ENCODE measurements at places on chromosomes 5 and 9.

DNA sequence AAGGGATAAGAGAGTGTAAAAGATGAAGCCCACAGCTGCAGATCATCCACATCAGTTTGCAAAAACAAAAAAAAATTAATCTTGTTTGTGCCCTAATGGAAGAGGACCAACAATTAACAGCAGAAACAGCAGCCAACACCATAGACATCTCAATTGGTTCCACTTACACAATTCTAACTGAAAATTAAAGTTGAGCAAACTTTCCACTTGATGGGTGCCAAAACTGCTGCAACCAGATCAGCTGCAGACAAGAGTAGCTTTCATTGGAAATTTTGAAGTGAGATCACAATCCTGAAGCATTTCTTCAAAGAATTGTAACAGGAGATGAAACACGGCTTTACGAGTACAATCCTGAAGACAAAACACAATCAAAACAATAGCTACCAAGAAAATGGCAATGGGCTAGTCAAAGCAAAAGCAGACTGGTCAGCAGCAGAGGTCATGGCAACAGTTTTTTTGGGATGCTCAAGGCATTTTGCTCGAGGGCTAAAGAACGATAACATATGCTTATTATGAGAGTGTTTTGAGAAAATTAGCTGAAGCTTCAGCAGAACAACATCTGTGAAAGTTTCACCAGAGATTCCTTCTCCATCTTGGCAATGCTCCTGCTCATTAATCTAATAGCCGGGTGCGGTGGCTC lies 4.1 kb upstream of the RBM27 start:
- no peak for DNase-seq

GRCh38 chr5:143481697-143482531 lies 78.4 kb upstream of the NR3C1 start:
- no peak for DNase-seq

DNA sequence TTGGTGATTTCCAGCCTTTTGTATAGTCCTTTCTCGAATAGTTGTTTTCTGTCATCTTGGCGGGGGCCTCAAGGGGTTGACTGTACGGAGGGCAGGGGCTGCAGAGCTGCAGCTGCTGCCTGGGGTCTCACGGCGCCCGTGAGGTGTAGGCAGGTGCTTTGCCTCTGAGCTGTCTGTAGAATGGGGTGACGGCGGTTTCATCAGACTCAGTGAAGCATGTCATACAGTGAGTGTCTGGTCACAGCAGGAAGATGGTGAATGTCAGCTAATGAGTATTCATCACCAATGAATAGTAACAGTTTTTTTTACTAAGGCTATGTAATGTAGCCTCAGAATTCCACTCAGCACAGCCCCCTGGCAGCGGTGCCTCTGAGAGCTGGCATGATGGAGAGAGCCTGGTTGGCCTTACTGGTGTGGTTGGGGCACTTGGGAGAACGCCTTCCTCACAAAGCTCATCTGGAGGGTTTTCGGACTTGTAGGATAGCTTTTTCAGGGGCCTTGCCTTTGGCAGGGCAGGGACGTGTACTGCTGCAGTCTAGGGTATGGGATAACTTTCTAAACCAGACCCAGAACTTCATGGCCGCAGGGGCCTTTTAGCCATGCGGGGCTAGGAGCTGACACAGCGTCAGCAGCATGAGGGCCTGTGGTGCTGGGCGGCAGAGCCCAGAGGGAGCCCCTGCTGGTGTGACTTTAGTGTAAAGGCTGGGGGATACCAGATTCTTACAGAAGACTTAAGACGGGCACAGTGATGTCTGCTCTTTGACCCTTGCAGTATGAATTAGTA lies 15.0 kb downstream of the TENT4A start:
- no peak for DNase-seq

DNA sequence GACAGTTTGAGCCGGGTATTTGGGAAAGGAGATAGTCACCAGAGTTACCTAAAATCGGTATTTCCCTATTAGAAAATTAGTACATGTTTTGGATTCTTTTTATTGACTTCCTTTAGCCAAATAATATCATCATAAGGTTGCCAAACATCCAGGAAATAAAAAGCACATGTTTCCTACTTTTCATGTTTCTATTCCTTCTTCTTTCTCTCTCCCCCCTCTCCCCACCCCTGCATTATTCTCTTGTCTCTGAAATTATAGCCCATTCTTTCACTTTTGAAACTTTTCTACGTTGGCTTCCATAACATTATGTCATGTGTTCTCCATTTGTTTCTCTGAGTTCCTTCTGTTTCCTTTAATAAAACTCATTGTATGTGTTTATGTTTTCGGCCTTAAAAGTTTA lies 161.9 kb downstream of the ALDH1A1 start:
- no peak for DNase-seq

DNA sequence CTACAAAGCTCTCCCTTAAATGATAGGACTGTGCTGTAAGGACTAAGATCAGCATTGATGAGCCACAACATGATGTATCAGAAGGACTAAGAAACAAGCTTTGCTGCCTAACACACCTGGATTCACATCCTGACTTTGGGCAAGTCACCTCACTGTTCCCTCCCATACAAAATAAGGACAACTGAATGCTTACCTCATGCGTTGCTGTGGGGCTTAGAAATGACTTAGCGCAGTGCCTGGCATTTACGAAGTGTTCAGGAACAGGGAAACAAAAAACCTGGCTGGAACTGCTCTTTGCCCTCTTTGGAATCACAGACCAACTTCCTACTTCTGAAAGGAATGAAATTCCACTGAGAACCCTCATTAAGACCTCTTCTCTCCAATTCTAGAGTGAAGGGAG lies 113.7 kb downstream of the BAAT start:
- no peak for DNase-seq

DNA sequence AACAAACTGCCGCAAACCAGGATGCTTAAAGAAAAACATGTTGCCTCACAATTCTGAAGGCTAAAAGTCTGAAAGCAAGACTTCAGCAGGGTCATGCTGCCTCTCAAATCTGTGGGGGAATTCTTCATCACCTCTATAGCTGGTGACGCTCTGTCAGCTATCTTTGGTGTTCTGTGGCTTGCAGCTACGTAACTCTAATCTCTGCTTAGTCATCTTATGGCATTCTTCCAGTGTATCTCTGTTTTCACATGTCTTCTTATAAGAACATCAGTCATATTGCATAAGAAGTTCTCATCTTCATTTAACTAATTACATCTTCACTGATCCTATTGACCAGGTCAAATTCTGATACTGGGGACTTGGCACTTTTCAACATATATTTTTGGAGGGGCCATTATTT lies 243.0 kb downstream of the CDH10 start:
- no peak for DNase-seq

Measured in stimulated activated CD8-positive, alpha-beta memory T cell treated with anti-CD3 and anti-CD28 coated beads, Interleukin-2, amount 100 ng/mL, for 48 hours (primary cell).